ENCODE measurements at places on chromosomes 16 and 17.

DNA sequence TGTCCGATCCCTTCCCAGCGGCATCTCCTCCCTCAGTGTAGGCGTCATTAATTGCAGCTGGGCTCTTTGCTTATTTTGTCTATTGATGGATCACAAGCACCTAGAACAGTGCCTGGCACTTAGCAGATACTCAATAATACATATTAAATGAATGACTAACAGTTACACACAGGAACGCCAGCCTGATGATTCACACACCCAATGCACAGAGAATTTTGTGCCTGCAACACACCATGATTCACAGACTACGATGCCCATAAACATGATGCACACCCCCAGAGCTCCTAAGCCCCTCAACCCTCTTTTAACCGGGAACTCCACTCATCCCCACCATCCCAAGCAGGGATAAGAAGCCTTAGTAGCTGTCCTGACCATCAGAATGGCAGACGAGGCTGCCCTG is 66.6 kb upstream of the TMEM97 start:
- no peak for DNase-seq

GRCh38 chr17:56929362-56929969 is 15.6 kb upstream of the TRIM25 start:
- no peak for DNase-seq

GRCh38 chr16:72043058-72043457 is 11.2 kb upstream of the HP start:
- DNase-seq, result no peak

GRCh38 chr16:57646388-57647039 is 18.1 kb downstream of the ADGRG1 start:
- DNase-seq, result no peak

DNA sequence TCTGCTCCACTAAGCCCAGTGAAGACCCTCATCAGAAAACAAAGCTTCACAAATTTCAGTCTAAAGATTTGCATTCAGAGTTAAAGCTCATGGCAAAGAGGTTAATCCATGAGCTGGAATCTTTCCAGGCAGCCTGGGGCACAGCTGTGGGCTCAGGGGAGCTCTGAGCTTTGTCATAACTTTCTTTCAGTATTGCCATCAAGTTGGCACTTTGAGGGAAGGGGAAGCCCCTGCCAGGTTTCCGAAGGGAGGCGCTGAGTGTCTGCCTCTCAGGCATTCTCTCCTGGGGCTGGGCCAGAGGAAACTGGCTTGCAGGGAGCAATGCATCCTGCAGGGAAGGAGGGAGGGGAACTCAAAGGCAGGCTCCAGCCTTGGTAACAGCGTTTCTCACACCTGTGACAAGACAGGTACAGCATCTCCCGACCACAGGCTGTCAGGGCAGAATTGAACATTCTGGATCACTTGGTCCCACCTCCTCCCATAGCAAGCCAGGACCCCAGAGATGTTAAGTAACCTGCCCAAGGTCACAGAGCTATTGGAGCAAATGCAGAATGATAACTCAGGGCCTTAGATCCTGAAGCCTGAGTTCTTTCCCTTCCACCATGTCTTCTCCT is 3.9 kb downstream of the LPO start:
- DNase-seq, result no peak

GRCh38 chr16:11948819-11949218 is 7.0 kb upstream of the NPIPB2 start:
- DNase-seq, result no peak

DNA sequence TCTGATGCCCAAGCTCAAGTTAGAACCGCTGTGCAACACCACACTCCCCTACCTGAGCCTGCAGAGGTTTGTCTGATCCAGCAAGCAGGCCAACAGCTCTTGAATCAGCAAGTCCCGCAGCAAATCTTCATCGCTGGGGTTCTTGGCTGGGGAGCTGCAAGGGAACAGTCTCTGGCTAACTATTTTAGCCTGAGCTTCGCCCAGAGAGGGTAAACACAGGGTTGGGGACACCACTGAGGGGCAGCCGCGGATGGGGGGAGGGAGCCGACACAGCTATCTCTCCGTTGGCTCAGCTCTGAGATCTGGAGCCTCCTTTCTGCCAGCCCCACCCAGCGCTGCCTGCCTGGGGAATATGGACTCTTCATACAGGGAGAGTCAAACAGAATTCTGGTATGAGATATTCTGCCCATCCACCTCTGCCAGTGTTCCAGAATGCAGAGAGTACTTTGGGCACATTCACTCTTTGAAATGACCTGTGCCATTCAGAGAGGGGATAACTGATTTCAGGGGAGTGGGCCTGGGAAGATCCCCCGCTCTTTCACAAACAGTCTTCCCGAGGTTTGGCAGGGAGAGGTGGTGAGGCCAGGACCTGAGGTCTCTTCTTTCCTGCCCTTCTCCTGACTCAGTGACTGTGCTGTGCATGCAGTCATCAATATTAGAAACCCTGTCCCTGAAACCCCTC is 7.4 kb downstream of the GIP start:
- DNase-seq, result no peak

DNA sequence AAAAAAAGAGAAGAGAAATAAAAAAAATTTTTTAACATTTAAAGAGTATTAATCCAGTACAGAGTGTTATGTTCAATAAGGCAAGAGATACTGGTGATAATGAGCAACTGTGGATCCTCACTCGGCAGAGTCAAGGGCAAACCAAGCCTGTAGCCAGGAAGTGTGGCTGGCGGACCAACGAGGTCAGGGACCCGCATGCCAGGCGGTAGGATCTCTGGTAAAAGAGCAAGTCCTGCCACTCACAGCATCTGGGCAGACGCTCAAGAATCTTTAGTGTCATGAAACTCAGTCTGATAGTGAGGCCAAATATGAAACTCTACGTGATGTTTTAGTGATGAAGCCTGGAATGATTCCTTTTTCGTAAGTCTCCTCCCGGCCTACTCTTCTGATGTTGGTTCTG is 8.3 kb upstream of the GEMIN4 start:
- DNase-seq, result no peak

- no peak for DNase-seq
These were observed 119.5 kb upstream of the SHISA6 start for GRCh38 chr17:11121341-11121985.

- DNase-seq, result no peak
These were observed 1.7 kb upstream of the CDH11 start for GRCh38 chr16:65123396-65124211.

GRCh38 chr16:30406795-30407101 is 658 bp upstream of the ZNF771 start:
- no peak for DNase-seq

DNA sequence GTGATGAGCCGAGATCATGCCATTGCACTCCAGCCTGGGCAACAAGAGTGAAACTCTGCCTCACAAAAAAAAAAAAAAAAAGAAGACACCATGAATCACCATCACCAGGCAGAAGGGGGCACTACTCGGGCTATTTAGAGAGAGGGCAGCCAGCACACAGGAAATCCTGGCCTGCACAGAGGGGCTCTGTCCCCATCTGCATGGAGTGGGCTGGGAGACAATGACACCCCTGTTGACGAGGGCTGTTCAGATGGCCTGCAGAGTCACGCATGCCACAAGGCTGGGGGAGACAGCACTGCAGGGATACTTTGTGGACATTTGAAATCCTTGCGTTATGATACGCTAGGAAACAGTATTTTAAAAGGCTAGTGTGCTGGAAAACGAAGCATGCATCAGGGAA is 48.3 kb downstream of the CUEDC1 start:
- DNase-seq, result peak; percentile 49

GRCh38 chr17:6574687-6575595 is 18.6 kb upstream of the PITPNM3 start:
- DNase-seq, result no peak

- peak; percentile 13 for DNase-seq
These were observed 67.6 kb upstream of the RBBP6 start for GRCh38 chr16:24471561-24472350.

- DNase-seq, result no peak
These were observed 20.9 kb downstream of the TNS4 start for GRCh38 chr17:40480501-40481003.

DNA sequence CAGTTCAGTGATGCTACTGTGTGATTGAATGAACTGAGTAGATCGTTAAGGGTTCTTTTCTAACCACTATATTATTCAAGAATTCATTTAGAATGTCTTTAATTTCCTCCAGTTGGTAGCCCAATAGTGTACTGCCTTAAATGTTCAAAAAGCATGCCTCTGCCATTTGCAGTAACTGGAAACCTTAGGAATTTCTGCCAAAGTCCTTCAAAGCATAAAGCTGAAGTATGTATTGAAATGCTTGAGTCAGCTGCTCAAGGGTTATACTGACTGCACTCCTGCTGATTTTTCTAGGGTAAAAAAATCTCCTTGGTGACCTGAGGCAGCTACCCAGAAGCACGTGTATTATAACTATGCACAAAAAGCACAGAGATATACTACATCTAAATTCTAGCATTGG is 56.5 kb downstream of the SNTB2 start:
- no peak for DNase-seq

GRCh38 chr17:39979893-39980350 is 685 bp upstream of the PSMD3 start:
- peak; percentile 34 for DNase-seq

DNA sequence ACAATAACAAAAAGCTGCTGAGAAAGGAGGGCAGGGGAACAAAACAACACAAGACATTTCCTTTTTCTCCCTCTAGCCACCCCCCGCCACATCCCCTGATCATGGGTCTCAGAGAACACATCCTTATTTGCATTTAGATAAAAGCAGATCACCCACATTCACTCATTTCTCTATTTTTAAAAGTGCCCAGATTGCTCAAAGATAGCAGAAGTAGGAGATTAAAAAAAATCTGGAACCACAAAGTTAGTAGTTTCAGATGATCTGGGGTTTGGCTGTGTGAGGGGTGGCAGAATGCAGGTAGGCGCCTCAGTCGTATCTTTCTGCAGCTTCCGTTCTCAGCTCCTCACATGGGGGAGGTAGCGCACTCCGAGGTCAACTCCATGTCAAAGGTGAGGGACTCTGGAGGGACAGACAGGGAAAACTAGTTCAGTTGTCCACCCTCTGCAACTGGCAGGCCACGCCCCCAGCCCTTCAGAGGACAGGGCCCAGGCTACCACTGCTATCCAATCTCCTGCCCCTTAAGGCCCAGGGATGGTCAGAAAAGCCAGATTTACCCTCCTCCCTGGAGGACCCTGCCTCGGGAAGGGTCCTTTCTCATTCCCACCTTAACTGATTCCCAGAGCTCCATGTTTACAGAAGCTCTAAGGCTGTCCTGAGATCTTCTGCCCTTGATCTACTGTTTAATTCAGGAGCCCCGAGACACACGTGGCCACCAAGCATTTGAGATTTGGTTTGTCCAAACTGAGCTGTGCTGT is 27.3 kb downstream of the STAT5A start:
- DNase-seq, result no peak

- DNase-seq, result no peak
These were observed 33.1 kb downstream of the ZNF423 start for GRCh38 chr16:49822649-49823370.

GRCh38 chr17:69492410-69493071 is 78.0 kb downstream of the MAP2K6 start:
- no peak for DNase-seq

GRCh38 chr17:80082403-80083135 is 18.8 kb upstream of the GAA start:
- DNase-seq, result peak; percentile 32

All from NCI-H524 treated with DMSO at 0.1 percent for 48 hours (cell line).